ENCODE measurements at places on chromosomes 11 and 22.

DNA sequence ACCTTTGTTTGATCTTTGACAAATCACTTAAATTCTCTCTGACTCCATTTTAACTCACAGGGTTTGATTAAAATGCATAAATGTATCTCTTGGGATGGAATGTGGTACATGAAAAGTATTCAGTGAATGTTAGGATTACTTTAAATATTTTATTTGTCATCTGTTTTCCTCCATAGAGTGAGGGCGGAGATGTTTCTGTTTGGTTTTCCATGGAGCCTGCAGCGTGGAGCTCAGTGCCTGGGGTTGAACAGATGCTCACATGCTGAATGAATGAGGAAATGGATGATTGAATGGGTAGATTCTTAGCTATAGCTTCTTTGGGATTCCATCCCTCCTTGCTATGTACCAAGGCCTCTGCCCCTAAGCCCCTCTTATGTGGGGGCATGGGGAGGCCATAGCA is 10.0 kb downstream of the TSPAN18 start:
- no peak for DNase-seq

DNA sequence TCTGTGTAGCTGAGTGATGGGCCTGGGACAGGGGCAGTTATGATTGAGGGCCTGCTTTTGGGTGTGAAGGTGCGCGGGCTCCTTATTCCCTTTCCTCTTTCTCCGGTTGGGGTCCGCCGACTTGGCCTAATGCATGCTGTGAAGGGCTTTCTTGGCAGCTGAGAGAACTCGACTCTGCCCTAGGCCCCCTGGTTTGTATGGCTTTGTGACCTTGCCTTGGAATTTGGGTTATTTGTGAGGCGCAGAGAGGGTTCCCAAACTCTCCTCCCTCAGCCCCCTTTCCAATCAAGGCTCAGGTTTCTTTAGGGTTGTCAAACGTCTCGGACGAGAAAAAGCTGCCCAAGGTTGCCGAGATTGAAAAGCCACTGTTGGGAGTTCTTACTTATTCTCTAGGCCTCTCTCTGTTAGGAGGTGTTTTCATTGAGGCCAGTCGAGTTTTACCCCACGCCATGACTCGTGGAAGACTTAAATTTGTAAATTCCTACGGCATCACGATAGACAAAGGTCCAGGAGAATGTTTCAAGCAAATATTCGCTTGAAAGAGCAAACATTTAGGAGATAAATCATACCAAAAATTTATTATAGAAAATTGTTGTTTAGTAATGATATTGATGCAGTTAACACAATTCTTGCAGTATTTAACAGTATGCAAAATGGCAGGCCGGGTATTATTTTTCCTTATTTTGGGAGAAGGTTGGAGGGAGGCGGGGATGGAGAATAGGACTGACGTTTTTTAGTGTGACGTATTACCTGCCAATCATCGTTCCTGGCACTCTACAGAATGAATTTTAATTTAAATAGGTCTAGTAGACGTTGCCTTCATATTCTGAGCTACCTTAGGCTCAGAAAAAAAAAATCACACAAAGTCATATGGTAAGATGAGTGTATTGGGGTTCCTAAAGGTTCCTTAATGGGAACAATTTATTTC is 689 bp downstream of the PDHX start:
- peak; percentile 81 for DNase-seq

DNA sequence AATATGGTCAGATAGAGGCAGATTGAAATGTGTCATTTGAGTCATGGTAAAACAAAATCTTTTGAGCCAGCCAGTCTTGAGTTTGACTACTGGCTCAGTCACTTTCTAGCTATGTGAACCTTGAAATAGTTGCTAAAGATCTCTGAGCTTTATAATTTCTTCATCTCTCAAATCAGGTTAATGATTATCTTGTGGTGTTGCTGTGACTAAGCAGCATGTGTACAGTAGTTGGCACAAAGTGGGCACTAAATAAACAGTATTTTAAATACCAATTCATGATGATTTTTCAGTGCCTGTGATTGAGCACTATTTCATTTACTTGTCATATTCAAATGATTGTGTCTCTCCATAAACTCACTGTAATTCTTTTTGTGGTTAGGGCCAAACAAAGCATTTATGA is 70.8 kb downstream of the RAB38 start:
- no peak for DNase-seq

GRCh38 chr11:17612221-17613188 is 65.4 kb downstream of the OTOG start:
- no peak for DNase-seq

GRCh38 chr22:47047321-47048122 is 285.1 kb downstream of the TBC1D22A start:
- DNase-seq: no peak

GRCh38 chr11:71245601-71246391 is 6.6 kb downstream of the SHANK2 start:
- DNase-seq: peak; percentile 82

DNA sequence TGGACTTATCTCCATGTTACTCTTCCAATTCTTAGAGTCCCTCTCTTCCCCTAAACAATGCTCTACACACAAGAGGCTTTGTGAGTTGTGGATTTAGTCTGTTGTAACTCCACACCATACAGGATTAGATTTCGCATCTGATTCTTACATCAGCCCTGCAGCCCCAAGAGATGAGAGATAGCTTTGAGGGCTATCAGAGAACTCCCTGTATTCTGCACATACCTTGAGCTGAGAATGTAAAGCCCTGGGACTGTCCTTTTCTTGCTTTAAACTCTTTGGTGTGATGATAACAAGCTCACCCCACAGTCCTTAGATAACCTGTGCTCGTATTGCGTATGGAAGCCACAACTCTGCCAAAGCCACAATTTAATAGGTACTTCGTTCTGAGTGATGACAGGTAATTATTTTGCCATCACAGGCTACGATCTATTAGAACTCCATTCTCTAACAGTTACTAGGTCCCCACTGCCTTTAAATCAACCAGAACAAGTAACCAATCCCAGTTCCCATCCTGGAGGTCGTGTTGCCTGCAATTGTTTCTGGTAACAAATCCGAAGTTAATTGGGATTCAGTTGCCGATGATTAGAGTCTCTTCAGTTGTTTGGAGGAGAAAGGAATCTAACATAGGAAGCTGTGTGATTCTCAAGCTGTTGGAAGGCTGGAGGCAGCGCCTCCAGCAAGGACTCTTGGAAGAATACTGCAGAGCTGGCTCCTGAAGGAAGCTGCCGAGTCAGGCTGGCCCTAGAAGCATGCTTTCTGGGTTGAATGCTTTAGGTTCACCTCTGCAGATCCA is 1.3 kb upstream of the PARVG start:
- no peak for DNase-seq

DNA sequence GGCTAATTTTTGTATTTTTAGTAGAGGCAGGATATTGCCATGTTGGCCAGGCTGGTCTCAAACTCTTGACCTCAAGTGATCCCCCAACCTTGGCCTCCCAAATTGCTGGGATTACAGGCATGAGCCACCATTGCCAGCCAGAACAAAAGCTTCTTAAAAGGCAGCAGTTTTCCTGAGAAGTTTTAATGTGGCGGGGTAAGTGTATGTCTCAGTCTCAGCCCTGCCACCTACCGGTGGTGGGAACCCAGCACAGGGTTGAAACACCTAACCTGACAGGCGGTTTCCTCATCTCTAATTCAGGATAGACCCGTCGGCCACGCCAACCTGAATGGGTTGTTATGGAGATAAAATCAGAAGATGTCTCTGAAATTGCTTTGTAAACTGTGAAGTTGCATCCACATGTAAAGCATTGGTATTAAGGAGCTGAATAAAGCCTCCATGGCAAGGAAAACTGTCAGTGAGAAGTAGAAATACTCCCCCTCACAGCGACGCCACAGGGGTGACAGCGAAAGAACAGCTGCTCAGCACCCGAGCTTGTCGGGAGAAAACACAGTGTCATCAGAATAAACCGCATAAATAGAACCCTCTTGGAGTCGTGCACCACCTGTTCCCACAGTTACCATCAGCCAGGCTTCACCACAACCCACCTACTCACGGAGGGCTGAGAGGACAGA is 165.9 kb upstream of the NCAM1 start:
- peak; percentile 84 for DNase-seq

DNA sequence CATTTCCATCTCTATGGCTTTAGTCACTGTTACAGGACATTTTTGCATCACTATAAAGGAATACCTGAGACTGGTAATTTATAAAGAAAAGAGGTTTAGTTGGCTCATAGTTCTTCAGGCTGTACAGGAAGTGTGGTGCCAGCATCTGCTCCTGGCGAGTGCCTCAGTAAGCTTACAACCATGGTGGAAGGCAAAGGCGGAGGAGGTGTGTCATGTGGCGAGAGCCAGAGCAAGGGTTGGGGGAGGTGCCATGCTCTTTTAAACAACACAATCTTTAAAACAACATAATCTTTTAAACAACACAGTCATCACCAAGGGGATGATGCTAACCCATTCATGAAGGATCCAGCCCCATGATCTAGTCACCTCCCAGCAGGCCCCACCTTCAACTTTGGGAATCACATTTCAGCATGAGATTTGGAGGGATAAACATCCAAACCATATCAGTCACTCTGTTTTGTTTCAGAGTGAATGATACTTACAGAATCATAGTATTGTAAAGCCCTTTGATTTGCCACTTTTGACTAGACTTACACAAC is 103.3 kb downstream of the PDE3B start:
- no peak for DNase-seq

GRCh38 chr11:113138731-113139130 is 175.7 kb upstream of the TTC12 start:
- DNase-seq: no peak

DNA sequence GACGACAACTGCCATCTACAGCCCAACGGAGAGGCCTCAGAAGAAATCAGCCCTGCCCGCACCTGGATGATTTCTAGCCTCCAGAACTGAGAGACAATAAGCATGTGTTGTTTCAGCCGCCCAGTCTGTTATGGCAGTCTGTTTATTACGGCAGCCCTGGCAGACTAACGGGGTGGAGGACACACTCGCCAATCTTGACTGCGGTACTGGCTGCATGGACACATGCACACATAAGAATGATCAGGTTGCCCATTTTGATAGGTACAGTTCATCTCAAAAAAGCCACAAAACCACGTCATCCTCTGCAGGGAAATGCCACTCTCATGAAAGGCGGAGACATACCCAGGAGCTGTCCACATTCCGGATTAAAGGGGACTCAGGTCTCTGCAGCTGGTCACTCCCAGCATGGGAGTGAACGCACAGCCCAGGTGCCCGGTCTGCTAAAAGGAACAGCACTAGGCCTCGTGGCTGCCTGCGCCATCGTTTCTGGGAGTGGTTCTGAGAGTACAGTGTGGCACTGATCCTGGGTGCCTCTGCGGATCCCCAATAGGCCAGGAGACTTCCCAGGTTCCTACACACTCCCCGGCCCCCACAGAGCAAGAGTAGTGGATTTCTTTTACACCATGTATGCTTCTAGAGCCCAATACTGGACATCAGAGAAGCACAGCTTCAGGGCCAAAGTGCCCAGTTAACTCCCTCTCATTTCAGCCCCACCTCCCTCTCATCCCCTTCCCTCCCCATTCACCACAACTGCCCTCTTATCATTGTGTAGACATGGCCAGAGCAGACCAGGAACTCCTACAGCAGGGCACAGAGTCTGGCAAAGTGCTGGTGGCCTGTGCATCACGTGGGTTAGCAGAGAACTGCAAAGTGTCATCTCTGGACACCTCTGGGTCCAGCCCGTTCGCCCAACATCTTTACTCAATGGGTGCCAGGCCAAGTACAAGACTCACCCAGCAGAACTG is 11.7 kb upstream of the COMT start:
- DNase-seq: no peak

- no peak for DNase-seq
These were observed 78.2 kb downstream of the GGT1 start for GRCh38 chr22:24681236-24681635.

- DNase-seq: no peak
These were observed 17.8 kb downstream of the CYB5R2 start for GRCh38 chr11:7655253-7656217.

DNA sequence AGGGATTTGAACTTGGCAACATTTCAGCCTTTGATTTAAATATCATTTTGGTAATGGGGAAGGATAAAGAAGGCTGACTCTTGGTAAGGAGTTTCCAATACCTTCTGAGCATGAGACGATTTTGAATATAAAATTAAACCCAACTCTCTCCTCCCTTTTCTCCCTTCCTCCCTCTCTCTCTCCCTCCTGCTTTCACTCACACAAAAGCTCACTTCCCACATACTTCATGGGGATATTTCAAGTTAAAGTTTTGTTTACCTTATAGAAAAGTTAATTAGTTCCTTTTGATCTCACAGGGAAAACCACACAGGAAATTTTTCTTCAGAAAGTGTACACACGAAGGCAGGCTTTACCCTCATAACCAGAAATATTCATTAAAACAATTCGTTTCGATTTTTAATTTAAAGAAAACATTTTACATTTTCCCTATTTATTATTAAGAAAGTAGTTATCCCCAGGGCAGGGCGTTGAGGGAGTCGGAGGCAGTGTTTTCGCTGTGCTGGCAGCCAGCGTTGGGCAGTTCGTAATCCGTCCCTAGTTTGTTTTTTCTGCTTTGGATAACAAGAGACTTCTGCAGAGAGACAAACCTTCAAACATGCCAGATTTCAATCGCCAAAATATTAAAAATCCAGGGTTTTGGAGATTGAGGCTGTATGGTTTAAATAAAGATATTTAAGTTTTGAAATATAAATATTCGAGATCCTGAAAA is 25.3 kb upstream of the ALX4 start:
- DNase-seq: no peak

DNA sequence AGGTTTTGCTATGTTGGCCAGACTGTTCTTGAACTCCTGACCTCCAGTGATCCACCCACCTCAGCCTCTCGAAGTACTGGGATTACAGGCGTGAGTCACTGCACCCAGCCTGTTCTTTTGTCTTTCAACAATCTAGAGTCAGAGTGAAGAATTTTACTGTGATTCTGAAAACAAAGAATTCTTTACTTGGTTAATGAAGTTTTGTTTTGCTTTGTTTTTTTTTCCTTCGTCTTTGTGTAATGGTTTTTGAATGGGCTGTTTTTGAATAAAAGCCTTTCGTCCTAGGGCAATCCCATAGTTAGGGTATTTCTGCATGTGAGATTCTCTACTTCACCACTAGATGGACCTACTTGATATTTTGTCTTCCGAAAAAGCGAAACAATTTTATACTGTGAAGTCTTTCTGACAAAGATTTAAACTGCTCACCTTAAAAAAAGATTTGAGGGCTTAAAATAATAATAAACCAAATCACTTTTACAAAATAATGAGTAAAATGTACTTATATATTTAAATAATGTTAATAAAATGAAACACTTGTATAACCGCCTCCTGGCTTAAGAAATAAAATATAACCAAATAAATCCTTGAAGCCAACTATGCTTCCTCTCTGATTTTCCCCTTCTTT is 43.4 kb upstream of the SC5D start:
- DNase-seq: peak; percentile 77

Measured in GM23338 (cell line).